Stomach (tissue), 19 donors: ENCODE measurements at places on chromosomes 7 and 10.

DNA sequence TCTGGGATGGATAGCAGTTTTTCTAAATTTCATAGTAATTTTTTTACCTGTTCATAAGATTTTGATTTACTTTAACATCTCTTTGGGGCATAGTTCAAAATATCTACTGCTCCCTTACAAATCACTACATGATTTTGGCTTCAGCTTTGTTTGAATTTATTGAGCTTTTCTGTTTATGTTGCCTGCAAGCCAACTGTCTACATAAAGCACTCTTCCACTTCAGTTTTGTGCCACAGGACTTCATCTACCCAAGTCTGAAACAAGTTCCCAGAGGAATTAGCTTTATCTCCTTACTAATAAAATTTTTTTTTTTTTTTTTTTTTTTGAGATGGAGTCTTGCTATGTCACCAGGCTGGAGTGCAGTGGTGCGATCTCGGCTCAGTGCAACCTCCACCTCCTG lies 45.4 kb upstream of the KMT2E start:
- no peak for DNase-seq

- DNase-seq = no peak
These were observed 194.0 kb upstream of the MGMT start for GRCh38 chr10:129272866-129273650.

DNA sequence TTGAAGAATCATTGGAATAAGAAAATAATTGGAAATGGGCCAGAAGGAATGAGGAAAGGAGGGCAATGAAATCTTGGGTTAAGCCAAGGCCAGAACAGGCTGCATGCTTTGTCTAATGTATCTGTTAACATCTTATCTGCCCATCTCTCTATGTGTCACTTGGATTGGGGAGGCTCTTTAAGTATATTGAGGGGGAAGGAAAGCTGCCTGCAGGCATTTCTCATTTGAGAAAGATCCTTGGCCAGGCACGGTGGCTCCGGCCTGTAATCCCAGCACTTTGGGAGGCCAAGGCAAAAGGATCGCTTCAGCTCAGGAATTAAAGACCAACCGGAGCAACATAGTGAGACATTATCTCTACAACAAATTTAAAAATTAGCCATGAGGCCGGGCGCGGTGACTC lies 14.3 kb downstream of the PCBD1 start:
- DNase-seq = no peak

DNA sequence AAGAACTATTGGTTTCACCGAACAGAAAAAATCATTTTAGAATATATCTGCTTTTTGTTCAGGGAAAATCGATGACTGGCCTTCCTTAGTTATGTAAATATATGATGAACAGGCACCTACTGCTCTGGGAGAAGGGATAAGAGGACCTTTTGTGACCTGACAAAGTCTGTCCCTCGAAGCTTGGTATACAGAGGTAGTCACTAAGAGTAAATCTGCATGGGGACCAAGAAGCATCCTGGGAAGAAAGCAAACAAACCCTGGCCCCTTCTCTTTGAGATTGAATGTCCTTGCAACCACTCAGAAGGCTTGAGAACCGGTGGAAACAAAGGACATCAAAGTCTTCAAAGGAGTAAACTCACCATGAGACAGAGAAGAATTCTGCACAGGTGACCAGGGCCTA lies 52.3 kb downstream of the SKIDA1 start:
- no peak for DNase-seq

DNA sequence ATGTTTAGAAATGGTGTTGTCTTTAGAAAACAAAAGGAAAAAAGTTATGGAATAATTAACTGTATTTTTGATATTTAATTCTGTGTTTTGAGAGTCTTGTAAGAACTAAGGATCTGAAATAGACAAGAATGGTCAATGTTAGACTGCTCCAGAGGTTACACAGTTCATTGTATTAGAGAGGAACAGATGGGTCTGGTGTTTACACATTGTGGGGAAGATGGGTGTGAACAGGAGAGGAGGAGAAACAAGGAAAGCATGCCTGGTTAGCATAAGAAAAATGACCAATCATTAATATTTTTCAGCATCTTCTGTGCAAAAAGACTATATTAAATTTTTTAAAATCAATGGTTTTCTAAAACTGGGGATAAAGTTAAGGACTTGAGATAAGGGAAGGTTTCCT lies 11.9 kb downstream of the MEOX2 start:
- no peak for DNase-seq

DNA sequence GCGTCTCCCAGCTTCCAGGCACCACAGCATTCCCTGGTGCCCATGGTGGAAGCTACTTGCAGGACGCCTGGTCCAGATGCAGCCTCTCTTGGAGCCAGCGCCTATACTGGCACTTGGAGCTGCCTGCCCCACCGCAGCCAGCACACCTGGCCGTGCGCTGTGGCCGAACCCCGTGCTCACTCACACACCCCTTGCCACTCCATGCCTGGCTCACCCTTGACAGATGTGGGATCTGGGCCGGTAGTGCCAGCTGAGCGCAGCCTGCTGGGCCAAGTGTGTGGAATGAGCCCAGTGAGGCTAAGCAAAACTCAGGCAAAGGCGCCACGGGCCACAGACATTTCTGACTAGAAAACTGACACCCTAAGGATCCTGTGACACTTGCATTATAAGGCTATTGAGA lies 884.8 kb downstream of the LRMDA start:
- DNase-seq = no peak

- no peak for DNase-seq
These were observed 164.2 kb downstream of the ACTR3B start for GRCh38 chr7:152923711-152924110.

DNA sequence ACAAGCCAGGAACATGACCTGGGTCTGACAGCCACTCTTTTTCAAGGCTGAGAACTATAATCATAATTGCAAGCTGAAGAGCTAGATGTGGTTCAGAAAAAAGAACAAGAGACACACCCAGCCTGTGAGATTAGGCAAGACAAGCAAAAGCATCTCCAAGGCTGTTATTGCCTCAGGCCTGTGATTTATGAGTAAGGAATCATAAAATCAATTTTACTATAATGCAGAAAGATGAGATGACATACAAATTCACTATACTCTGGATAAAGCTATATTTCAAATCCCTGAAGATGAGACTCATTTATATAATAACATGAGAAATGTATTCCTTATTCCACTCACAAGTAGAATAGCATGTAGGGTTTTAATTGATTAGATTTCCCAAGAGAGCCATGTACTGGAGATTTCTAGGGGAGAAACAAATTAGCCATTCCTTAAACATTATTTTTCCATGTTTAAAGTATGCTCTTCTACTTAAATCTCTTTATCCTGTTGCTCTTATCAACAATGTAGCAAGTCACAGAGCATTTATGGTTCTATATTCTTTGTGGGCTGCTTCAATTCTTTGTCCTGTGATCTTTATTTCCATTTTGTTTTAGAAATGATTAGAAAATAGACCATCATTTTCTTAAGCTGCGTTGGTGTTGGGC lies 47.4 kb downstream of the FHIP2A start:
- DNase-seq = peak; percentile 8

DNA sequence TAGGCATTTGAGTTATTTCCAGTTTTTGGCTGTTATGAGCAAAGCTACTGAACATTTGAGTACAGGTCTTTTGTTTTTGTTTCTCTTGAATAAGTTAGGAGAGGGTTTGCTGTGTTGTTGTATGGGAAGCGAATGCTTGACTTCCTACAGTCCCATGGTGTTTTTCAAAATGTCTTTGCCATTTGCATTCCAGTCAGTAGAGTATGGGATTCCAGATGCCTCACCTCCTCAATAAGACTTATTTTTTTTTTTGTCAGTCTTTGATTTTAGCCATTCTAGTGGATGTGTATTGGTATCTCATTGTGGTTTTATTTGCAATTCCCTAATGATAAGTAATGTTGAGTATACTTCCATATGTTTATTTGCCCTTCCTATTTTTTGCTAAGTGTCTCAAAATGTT lies 19.4 kb downstream of the CDK13 start:
- no peak for DNase-seq

DNA sequence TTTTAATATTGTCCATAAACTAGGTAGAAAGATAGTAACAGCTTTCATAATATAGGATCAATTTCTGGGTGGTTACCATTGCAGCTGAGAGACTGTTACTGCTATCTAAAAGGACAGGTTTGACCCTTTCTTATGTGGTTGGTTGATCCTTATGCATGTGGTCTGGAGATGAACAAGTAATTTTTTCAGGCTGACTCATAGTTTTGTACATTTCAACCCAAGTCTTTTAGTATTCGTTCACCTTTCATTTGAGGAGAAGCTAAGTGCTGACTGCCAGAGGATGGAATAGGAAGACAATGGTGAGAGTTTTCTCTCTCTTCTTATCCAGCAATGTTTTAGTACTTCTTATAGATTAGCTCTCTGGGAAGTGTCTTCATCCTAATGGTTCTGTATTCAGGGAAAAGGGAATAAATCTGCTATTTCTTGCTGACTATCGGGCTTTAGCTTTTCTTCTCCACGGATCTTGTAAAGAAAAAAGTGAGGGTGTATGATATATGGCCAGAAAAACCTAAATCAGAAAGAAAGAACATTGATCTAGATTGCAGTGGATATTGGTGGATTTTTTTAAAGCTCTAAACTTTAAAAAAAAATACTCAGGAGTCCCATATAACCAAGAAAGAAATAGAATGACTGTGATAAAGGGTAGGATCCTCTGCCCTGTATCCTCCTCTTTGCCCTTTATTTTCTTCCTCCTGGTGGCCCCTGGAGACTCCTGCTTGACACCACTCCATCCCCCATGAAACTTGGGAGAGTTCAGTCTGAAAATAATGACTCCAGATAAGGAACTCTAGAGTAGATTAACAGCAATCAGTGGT lies 88.0 kb downstream of the CPED1 start:
- no peak for DNase-seq

DNA sequence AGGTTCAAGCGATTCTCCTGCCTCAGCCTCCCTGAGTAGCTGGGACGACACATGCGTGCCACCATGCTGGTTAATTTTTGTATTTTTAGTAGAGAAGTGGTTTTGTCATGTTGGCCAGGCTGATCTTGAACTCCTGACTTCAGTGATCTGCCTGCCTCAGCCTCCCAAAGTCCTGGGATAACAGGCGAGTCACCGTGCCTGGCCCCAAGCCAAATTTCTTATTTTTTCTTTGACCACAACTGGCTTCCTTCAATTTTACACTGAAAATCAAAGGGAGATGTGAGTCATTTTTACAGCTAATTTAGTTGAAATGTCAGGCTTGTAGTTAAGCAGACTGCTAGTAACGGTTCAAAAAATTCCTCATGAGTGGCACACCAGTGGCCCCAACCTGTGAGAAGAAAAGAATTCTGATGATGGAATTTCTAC lies 7.8 kb downstream of the RNF216 start:
- DNase-seq = peak; percentile 20

DNA sequence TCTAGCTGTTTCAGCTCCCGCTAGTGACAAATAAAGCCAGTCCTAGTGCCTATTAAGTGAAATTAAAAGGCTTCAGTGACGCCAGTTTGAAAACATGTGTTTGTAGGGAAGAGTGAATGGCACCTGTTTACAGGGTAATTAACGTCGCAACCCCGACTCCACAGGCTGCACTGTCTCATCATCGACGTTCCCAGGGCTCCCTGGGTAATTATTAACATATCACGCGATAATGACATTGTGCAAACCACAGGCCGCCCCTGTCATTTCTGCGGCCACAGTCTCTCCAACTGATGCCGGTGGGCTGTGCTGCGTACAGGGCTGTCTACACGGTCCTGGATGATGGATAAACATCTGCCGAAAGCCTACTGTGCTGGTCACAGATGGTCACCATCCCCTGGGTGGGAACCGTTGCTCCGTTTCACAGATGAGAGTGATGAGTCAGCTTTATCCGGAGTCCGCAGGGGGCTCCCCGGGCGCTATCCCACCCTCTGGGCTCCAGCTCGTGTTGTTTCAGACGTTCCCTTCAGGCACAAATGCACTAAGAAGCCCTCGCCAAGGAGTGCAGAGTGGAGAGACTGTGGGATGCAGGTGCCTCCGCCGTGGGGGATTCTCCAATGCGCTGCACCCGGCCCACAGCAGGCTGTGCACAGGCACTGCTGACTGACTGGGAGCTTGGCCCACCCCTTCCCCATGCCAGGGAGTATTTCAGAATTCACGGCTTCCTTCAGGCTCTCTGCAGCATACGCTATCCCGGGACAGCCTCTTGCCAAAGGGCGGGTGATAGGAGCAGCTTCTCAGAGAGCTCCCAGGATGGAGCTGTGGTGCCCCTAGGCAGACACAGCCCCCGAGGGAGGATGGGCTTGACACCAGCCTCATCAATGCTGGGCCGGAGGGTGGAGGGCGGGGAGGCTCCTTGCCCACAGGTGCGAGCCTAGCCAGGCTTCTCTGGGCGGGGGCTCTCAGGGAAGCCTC lies 491.8 kb upstream of the FOXK1 start:
- peak; percentile 63 for DNase-seq

DNA sequence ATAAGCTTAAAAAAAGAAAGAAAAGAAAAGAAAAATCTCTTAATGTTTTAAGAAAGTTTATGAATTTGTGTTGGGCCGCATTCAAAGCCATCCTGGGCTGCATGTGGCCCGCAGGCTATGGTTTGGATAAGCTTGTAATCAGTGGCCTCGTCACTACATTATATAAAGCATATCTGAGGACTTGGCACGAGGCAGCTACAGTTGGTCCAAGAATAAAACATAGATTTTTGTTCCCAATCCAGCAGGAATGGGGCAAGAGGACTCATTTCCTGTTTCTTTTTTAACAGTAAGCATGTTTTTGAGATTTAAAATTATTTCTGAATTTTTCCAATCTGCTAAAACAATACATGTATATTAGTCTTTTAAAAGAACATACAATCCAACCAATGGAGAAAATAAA lies 28.6 kb downstream of the MCM10 start:
- DNase-seq = peak; percentile 38

GRCh38 chr10:102670065-102670670 lies 25.9 kb downstream of the TRIM8 start:
- DNase-seq = no peak

GRCh38 chr10:100636848-100637553 lies 101.3 kb downstream of the HIF1AN start:
- no peak for DNase-seq

DNA sequence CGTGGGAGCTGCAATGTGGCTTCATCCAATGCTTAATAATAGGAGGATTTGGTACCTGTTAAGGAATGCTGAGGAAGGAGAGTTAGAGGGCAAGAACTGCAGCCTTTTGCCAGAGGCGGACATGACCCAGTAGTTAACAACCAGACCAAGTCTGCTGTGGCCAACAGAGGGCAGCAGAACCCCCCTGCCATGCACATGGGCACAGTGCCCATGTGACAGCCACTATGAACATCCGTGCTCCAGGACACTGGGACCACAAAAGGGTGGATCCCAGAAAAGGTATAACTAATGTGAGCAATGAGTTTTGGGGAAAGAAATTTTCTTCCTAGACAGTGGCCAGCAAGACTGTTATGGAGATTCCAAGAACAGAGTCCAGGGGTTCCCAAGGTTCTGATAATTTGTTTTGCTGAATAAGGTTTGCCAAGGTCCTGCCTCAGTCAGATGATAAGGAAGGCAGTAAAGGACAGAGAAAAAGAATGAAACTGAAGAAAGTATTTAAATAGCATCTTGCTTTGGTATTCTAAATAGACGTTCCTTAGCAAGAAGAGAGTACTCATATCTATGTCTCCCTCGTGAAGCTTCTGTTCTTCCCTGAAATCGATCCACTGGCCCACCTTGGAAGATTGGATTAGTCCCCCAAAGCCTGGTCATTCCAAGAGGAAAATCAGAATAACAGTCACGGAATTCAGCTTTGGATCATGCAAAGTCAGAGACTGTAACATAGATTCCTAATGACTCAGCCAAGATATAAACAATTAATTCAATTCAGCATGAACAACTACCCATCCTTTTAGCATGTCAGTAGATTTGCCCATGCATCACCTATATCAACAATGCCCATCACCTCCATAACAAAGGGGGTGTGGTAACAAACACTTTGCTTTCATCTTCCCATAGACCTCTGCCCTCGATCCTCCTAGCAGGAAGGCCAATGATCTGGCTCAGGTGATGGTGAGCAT lies 56.0 kb downstream of the LGI1 start:
- DNase-seq = peak; percentile 79
